ENCODE measurements at places on chromosomes 16 and 17.

GRCh38 chr16:47778106-47778801 lies 317.1 kb downstream of the PHKB start:
- no peak for DNase-seq

- DNase-seq: no peak
Observed at GRCh38 chr17:82636626-82637598, 11.3 kb downstream of the WDR45B start.

- no peak for DNase-seq
Observed at GRCh38 chr16:11139326-11140097, 116.5 kb downstream of the SOCS1 start.

- no peak for DNase-seq
Observed at GRCh38 chr17:44218344-44219107, 949 bp downstream of the UBTF start.
